Cerebellar nuclear complex (tissue), 1 donor: ENCODE measurements at places on chromosomes 3 and 15.

GRCh38 chr3:185151964-185152409, 873 bp downstream of the C3orf70 start:
- no peak for DNase-seq

GRCh38 chr3:60610441-60611112, 640.7 kb downstream of the FHIT start:
- DNase-seq = no peak

GRCh38 chr15:70701891-70702568, 61.3 kb downstream of the UACA start:
- DNase-seq = no peak

GRCh38 chr15:47987908-47988532, 132.8 kb upstream of the SLC24A5 start:
- DNase-seq = no peak

- DNase-seq = no peak
These were observed 116.2 kb downstream of the ROBO1 start for GRCh38 chr3:79651536-79652065.

GRCh38 chr3:11591391-11592282, 52.1 kb downstream of the VGLL4 start:
- DNase-seq = no peak

GRCh38 chr3:169479314-169479939, 184.1 kb downstream of the MECOM start:
- no peak for DNase-seq

- no peak for DNase-seq
These were observed 156.0 kb downstream of the PDE8A start for GRCh38 chr15:85137489-85138168.

- no peak for DNase-seq
These were observed 414.2 kb downstream of the CNTN4 start for GRCh38 chr3:2512881-2513280.

- DNase-seq = no peak
These were observed 204.5 kb downstream of the OCA2 start for GRCh38 chr15:27894645-27895044.

GRCh38 chr3:60758831-60759230, 492.4 kb downstream of the FHIT start:
- no peak for DNase-seq

DNA sequence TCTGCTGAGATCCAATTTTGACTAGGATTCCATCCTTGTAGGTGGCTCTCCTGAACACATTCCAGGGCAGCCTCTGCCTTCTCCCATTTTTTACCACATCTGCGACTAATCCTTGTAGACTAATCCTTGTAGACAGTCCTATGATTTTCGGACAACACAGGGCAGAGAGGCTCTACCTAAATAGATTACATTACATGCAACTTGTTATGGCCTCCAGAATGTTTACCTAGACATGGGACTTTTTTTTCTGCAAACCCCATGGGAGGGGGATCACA, 239.3 kb upstream of the WNT5A start:
- no peak for DNase-seq

- peak; percentile 14 for DNase-seq
These were observed 95.4 kb downstream of the HCN4 start for GRCh38 chr15:73273181-73274002.

DNA sequence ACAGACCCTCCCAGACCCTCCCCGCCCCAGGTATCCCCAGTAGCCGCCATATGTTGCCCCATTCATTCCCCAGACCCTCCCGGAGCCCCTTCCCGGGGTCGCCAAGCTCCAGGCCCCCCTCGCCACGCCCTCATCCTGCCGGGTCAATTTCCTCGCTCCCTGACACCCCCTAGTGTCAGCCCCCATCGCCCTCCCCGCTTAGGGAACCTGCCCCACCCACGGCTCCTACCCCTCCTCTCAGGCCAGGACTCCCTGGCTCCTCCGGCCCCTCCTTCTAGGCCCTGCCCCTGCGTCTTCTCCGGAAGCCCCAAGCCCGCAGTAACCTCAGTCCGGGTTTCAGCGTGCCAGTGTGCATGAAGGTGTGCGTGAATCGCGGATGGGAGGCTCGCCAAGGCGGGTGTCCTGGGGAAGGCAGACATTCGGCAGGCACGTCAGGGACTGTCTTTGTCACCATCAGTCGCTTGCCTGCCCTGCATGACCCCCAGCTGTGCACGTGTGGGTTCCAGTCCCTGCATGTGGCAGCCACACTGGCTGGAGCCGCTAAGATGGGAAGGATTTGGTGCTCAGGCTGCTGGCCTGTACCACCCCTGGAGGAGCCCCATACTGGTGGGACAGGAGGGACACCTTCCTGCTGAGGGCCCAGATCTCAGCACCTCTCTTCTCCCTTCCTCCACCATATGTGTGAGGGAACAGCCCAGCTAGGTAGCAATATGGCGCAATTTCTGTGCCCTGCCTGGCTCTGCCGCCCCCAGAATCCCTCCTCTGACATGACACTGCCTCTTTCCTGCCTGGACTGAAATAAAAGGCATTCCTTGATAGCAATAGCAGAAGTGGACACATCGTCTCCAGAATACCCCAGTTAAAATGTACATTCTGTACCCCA, 693 bp downstream of the DISP2 start:
- DNase-seq = no peak

DNA sequence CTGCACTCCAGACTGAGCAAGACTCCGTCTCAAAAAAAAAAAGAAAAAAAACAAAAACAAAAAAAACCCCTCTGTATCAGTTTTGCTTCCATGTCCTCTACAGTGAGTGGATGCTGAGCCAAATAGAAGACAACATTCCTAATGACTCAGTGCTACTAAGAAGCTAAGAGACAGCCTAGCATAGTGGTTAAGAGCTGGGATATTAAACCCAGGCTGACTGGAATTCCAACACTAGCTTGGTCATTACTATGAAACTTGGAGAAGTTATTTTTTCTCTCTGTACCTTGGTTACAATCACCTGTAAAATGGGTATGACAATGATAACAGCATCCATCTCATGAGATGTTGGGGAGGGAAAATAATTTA, 60.9 kb upstream of the PYGO1 start:
- no peak for DNase-seq

GRCh38 chr3:64594134-64594533, 93.7 kb downstream of the ADAMTS9 start:
- DNase-seq = no peak

DNA sequence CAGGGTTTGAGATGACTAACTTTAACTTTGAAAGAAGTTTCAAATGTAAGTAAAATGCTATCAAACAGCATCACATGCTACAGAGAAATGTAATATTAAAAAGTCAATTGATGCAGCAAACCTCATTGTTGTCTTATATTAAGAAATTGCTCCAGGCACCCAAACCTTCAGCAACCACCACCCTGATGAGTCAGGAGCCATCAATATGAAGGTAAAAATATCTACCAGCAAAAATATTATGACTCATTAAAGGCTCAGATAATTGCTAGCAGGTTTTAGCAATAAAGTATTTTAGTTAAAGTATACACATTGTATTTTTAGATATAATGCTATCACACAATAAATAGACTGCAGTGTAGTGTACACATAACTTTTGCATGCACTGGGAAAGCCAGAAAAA, 746.3 kb downstream of the ZPLD1 start:
- DNase-seq = no peak

- DNase-seq = no peak
These were observed 24.4 kb downstream of the ISG20 start for GRCh38 chr15:88663141-88663621.

DNA sequence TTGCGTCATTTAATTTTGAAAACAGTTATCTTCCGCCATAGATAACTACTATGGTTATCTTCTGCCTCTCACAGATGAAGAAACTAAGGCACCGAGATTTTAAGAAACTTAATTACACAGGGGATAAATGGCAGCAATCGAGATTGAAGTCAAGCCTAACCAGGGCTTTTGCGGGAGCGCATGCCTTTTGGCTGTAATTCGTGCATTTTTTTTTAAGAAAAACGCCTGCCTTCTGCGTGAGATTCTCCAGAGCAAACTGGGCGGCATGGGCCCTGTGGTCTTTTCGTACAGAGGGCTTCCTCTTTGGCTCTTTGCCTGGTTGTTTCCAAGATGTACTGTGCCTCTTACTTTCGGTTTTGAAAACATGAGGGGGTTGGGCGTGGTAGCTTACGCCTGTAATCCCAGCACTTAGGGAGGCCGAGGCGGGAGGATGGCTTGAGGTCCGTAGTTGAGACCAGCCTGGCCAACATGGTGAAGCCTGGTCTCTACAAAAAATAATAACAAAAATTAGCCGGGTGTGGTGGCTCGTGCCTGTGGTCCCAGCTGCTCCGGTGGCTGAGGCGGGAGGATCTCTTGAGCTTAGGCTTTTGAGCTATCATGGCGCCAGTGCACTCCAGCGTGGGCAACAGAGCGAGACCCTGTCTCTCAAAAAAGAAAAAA, 1.2 kb downstream of the B2M start:
- DNase-seq = no peak

- no peak for DNase-seq
These were observed 63.1 kb downstream of the VGLL4 start for GRCh38 chr3:11580645-11581044.

- no peak for DNase-seq
These were observed 11.0 kb downstream of the KCTD6 start for GRCh38 chr3:58502872-58503271.

- no peak for DNase-seq
These were observed 752.9 kb upstream of the ARPP21 start for GRCh38 chr3:34886443-34886842.

DNA sequence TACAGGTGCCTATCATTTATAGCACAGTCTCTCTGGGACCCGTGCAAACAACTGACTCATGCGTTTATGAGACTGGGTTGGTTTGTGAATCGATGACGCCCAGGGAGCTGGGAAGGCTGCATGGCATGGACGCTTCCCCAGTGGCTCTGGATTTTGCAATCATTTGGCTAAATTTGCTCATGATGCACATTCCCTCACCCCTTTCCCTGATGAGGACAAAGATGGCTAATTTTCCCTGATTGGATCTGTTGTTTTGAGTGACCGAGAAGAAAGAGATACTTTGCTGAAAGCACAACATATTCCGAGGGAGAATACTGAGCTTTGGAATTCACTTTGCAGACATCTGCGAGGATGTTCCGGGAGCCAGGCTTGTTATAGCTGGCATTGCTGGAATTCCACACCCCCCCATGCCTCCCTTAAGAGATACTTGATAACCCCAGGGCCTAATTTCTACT, 51.1 kb downstream of the CGNL1 start:
- no peak for DNase-seq

DNA sequence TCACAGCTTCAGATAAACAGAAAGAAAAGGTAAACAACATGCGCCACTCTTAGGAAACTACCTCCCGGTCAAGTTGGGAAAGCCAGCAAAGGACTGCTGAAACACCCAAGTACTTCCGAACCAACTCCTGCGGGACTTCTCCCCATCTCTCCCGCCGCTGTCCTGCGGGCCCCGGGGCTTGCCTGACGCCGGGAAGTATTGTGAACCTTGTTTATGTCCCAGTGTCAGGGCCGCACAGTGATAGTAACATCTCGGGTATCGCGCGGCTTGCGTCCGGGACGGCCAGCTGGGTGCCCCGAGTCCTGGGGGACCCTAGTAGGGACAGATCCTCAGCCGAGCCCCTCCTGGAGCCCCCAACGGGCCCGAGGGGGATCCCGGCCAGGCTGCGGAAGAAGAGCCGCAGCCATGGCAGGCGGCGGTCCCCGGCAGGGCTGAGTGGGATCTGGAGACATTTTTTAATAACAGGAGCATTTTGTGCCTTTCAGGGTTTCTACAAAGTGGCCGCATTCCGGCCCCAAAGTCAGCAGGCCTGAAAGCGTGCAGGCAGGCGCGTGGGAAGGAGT, 756 bp downstream of the CLPX start:
- DNase-seq = no peak

GRCh38 chr3:127733781-127734180, 61.0 kb downstream of the ABTB1 start:
- no peak for DNase-seq

DNA sequence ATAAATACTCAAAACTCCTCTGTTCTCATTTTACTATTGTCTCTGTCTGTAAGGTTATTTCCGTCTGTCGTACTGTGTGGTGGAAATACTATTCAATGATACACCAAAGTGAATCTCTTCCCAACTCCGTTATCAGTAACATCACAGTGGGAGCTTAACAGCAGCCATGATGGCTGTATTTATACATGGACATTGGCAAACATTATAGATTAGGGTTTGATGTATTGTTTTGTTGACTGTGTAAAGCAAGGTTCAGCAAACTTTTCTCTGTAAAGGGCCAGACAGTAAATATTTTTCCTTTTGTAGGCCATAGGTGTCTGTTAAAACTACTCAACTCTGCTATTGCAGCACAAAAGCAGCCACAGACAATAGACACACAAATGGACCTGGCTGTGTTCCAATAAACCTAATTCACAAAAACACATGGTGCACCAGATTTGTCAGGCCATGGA, 23.2 kb downstream of the LIPC start:
- no peak for DNase-seq

GRCh38 chr15:78301326-78301725, 1.9 kb upstream of the SKIC8 start:
- DNase-seq = no peak

DNA sequence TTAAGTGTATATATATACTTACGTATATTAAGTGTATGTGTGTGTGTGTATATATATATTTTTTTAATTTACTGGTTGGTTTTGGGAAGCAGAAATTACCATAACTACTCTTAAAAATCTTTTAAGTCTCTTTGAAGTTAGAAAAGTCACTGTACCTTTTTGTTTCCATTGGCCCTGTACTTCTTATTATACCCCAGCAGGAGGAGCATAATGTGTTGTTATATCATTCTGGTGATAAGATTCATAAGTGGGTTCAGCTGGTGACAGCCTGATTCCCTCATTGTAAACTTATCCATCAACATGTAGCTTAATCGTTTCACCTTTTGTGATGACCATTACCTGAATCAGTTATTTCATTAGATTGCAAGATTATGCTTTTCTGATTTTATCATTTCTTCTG, 30.8 kb downstream of the MLH1 start:
- no peak for DNase-seq

GRCh38 chr3:132256989-132257388, 60.2 kb upstream of the ACP3 start:
- DNase-seq = no peak

- DNase-seq = no peak
These were observed 14.6 kb downstream of the PLSCR2 start for GRCh38 chr3:146454796-146455195.

GRCh38 chr15:81032818-81033217, 32.1 kb downstream of the TLNRD1 start:
- no peak for DNase-seq

DNA sequence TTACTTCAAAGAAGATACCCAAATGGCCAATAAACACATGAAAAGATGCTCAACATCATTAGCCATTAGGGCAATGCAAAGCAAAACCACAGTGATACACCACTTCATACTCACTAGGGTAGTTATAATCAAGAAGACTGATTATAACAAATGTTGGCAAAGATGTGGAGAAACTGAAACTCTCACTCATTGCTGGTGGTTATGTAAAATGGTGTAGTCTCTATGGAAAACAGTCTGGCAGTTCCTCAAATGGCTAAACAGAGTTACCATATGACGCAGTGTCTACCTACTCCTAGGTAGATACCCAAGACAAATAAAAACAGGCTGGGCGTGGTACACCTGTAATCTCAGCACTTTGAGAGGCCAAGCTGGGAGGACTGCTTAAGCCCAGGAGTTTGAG, 3.5 kb upstream of the ZFAND6 start:
- DNase-seq = no peak
